Adipocyte (in vitro differentiated cells): ENCODE measurements at places on chromosomes 7 and 10.

DNA sequence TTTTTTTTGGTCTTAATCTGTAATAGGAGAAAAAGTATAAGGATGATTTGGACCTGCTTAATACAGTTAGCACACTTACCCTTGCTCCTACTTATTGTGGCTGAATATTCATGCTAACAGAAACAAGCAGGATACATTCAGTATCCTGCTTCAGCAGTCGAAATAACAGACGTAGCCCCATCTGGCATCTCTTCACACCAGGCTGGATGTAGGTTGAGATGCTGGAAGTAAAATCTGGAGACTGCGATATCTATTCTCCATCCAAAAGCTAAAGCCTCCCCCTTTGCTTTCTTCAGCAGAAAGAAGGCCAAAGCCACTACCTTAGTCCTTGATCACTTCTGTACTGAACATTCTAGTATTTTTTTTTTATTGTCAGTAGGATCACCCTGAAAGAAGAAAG is 537.4 kb downstream of the AUTS2 start:
- no peak for DNase-seq

DNA sequence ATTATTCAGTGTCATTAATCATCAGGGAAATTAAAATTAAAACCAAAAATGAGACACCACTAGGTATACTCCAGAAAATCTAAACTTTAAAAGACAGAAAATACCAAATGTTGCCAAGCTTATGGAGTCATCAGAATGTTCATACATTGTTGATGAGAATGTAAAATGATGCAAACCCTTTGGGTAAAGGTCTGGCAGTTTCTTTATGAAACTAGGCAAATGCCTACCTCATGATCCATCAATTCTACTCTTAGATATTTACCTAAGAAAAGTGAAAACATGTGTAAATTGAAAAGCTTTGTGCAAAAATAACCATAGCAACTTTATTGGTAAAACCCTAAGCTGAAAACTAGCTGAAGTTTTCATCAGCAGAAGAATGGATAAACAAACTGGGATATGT is 329.5 kb upstream of the MEOX2 start:
- DNase-seq, result peak; percentile 27

DNA sequence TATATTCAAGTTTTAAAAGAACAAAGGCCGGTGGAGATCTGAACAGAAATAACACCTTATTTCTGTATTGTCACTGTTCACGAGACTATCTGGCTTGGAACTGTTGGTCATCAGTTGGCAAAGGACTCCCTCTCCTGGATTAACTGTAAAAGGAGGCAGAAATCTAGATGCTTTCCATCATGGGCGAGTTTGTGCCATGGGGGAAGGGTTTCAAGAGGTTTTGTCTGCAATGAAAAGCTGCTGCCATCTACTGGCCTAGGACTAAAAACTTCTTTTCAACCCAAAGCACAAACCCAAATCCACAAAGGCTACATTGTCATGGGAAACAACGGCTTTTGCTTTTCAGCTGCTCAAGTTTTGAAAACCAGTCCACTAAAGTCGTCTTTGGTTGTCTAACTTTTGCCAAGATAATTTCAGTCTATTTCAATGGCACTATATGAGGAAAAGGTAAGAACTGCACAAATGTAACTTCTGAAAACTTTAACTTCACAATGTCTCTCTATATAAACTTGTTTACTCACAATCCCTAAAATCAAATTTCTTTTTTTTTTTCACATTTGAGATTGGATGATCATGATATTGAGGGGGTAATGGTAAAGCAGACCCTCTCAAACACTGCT is 196.8 kb downstream of the SKAP2 start:
- peak; percentile 95 for DNase-seq

GRCh38 chr10:106576534-106576933 is 588.0 kb downstream of the SORCS1 start:
- no peak for DNase-seq

- DNase-seq, result no peak
These were observed 30.4 kb downstream of the ZNF783 start for GRCh38 chr7:149292462-149292823.

DNA sequence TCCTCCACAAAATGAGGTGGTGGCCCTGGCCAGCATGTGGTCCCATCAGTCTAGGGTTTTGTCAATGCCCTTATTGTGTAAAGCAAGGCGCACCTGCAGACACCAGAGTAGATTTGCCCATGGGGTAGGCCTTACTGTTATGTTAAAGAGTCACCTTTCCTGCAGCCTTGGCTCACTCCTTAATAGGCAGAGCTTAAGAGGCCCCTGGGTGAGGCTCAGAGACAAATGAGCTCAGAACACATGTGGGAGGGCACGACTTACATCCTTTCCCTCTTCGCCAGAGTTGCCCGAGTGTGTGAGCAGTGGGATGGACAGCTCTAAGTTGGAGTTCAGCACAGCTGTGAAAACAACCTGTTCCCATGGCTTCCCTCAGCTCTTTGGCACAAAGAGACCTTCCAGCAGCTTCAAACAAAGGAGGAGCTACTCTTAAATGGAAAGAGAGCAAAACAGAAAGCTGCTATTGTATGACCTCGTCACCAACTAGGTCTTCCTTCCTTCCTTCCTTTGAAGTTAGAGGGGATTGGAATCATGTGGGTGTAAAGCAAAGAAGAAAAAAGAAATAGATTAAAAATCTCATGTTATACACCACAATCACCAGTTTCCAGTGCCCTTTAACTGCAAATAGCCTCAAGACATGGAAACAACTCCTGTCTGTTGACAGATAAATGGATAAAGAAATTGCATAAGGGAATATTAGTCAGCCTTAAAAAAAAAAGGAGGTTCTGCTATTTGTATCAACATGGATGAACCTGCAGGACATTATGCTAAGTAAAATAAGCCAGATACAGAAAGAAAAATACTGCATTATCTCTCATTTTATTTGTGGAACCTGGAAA is 11.9 kb upstream of the XPNPEP1 start:
- DNase-seq, result peak; percentile 60

DNA sequence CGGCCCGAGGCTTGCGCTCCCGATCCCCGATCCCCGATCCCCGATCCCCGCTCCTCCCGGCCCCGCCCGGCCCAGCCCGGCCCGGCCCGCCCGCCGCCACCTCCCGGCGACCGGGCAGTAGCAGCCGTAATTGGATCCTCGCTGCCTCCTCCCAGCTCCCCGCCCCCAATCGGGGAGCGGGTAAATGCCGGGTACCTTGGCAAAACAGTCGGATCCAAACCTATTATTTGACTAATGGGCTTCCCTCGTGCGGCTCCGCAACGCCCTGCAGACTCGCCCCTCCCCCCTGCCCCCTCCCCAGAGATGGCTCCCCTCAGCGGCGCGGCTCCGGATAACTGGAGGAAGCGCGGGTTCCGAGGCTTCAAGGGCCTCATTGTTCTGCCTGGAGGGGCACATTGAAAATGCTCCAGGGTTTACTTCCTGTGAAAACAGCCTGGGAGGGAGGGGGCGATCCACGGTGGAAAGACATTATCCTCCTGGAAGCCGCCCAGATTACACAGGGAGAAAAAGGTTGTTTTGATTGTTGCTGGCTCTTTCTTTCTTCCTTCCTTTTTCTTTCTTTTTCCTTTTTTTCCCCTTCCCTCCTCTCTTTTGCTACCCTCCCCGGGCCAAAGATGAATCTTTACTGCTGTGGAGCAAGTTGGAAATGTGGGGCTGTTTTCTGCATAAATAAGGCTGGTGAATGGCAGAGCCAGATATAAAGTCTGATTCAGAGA is 94.7 kb upstream of the ZMIZ1 start:
- no peak for DNase-seq

GRCh38 chr7:49245062-49245461 is 320.7 kb downstream of the CDC14C start:
- no peak for DNase-seq

GRCh38 chr10:63749915-63750314 is 228.7 kb downstream of the REEP3 start:
- DNase-seq, result no peak

- peak; percentile 93 for DNase-seq
These were observed at the start of gene LRGUK for GRCh38 chr7:134126966-134127848. LRGUK (plus strand) TSS chr7:134127340; CDS start chr7:134127368, 28 bp downstream.

DNA sequence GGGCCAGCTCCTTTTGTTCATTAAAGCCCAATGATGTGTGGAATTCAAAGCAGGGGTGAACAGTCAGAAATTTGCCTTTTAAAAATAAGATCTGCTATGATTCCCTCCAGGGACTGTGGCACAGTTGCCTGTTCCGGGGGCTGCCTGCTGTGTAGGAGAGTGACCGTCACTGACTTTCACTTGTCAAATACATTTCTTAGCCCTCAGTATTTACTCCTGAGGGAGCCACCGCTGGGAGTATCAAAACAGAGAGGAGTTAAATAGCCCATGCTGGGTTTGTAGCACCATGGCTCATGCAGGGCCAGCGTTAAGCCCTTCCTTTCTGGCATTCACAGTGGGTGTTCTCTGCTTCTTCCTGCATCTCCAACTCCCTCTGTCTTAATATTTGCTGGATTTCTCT is 897.8 kb downstream of the SORCS3 start:
- no peak for DNase-seq

DNA sequence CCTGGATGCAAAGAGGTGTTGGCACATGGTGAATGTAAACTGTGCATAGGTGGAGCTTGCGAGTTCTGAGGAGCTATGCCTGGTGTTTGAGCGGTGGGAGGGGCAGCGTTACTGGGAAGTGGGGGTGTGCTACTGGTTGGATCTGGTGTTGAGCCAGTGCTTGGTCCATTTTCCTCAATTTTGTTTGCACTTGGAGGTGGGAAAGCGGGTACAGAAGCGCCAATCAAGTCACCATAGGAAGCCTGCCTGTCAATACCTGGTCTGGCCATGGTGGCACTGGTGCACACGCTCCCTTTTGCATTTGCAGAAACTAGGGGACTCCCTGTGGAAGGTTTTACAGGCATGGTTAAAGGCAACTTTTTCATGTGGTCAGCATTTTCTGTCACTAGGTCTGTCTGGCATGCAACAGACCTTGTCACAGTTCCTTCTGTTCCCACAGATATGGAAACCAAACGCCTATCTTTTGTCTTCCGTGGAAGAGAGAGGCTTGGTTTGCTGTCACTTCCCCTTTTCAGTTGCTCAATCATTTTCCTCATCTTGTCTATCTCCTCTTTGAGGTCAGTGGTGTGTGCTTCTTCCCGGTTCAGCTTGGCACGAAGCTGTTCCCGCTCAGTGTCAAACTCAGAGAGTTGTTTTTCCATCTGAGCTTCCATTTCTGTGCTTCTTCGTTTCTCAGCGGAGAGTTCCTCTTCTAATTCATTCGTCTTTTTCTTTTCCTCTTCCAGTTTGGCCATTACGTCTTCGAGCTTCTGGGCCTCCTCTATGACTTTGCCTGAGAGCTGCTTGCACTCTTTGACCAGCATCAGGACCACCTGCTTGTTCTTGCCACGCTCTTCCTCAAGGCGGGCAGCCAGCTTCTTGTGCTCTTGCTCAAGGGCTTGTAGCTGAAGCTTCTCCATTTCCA is 81.1 kb downstream of the CTTNBP2 start:
- DNase-seq, result no peak

DNA sequence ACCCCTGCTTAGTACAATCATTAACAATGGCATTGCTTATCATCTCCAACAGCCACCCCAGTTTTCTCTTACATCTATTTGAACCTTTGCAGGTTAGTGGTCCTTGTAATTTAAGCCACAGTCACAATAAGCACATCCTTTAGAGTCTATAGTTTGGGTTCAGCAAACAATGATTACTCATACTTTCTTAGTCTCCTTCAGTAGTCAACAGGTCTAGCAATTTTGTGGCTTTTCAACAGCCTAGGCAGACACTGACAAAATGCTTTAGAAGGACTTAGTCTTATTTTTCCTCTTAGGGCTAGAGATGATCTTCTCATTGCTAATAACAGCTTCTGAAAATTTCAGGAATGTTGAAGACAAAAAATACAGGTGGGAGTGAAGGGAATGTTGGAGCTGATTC is 32.3 kb upstream of the FAM204A start:
- peak; percentile 5 for DNase-seq

DNA sequence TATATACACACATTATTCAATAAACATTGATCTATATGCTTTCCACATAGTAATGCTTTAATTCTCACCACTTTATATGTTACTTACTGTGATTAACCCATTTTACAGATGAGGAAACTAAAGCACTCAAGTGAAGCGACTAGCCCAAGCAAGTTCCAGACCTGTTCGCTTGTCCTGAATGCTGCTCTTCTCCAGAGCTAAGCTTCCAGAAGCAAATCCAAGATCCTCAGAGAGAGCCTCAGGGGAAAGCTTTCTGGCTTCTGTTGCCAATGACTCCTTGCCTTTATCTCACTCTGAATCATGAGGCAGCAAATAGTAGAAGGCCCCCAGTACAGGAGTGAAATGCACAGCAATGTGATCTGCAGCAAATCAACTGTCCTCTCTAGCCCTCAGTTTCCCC is 32.2 kb downstream of the XPNPEP1 start:
- no peak for DNase-seq

- DNase-seq, result no peak
These were observed 89.0 kb downstream of the TRIM24 start for GRCh38 chr7:138549082-138549481.

GRCh38 chr10:113917636-113918035 is 63.2 kb downstream of the NHLRC2 start:
- DNase-seq, result no peak

DNA sequence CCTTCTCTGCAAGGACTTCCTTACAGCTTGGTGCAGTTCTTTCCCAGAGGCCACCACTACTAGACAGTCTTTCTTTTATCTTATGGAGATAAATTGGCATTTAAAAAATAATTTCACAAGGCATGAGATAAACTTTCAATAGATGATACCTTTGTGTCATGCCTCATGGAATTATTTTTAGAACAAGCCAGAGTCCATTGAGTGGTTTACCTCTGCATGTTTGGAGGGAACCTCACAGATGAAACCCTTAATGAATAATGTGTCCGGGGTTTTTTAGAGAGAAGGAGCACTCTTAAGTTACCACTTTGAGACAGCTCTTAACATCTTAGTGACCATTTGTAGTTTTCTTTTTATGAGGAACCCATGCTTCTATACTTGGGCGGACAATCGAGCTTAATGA is 17.2 kb downstream of the NODAL start:
- DNase-seq, result no peak

DNA sequence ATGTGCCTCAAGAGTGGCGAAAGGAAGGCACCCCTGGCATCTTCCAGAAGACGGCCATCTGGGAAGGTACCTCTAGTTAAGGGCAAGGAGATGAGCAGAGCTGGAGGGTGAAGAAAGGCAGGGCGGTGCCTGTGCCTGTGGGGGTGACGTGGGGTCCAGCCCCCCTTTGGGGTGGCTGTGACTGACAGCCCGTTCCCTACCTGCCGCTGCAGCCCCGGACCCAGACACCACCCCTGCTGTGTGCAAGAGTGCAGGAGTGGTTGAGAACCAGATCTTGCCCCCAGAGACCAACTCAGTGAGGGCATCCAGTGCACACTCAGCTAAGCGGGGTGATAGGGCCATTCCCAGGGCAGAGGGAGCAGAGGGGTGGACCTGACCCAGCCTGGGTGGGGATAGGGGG is 4.3 kb upstream of the MUC17 start:
- no peak for DNase-seq

GRCh38 chr10:76921383-76922010 is 716.1 kb downstream of the KCNMA1 start:
- no peak for DNase-seq
